ENCODE measurements at places on chromosomes 2 and 18. TPM values are rescaled to one million over a fixed set of nuclear protein-coding genes. Genes with fewer than 3 reads are reported as not detected.

Gene TPO
- polyA plus RNA-seq = not detected

Gene B3GNT7
- polyA plus RNA-seq = 0.07 TPM

Gene UGT1A3
- 0.58 TPM for polyA plus RNA-seq

DNA sequence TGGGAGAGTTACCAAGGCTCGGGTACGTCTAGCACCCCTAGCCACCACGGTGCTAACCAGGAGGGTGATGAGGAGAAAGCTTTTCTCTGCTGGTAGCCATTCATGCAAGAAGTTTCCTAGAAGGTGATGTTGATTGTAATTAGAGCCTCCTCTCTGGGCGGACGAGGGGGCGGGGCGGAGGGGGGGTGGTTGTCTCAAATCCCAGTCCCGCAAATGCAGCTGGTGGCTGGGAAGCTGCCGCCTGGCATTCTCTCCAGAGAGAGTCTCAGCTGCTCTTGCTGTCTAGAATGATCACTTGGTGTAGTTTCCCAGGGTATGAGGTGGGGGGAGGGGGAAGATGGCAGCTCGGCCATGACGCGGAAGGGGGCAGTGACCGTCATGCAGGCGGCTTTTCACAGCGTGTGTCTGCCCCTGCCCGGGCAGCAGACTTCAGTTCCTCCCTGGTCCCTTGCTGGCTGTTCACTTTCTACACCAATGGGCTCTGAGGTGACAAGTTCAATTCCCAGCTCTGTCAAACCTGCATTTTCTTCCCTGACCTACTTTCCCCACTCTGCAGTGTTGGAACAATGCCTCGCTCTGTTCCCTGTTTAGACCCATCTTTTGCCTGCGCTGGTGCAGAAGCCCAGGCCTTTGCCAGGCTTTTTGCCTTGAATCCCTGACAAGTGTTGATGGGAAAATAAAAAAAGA lies 61.5 kb upstream of the KLF7 start:
- DNase-seq = no peak

- DNase-seq = no peak
Measured at GRCh38 chr2:96924775-96925747, 55.2 kb upstream of the SEMA4C start.

- DNase-seq = no peak
Measured at GRCh38 chr2:237496428-237496827, 9.4 kb downstream of the MLPH start.

- DNase-seq = no peak
Measured at GRCh38 chr2:225319872-225320271, 79.6 kb upstream of the NYAP2 start.

- no peak for DNase-seq
Measured at GRCh38 chr18:46814399-46814798, 57.5 kb upstream of the ST8SIA5 start.

- DNase-seq = peak; percentile 39
Measured at GRCh38 chr2:59786684-59787083, 766.8 kb downstream of the BCL11A start.

Measured in foreskin keratinocyte (primary cell).